AG09319 (cell line): ENCODE measurements at places on chromosomes 2 and 18.

DNA sequence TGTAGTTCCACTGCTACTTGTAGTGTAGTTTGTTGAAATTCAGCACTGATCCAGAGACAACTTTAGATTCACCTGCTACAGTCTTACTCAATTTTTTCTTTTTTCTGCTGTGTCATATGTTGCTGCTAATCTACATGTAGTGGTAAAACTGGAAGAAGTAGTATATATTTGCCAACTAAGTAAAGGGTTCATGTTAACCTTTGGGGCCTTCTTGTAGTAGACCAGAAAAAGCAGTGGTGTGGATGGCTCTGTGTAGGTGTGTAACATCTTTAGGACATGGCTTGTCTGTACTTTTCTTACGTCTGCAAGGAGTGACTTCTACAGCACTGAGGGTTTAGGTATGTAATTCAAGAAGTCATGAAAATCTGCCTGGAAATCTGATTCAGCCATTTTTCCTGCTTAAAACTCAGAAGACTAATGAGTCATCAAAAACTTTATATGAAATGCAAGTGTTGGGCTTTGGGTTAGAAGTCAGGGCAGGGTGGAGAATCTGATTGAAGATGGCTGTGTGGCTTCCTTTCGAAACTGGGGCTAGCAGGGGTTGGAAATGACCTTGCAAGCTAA, 8.4 kb downstream of the PTPRM start:
- DNase-seq, result no peak

DNA sequence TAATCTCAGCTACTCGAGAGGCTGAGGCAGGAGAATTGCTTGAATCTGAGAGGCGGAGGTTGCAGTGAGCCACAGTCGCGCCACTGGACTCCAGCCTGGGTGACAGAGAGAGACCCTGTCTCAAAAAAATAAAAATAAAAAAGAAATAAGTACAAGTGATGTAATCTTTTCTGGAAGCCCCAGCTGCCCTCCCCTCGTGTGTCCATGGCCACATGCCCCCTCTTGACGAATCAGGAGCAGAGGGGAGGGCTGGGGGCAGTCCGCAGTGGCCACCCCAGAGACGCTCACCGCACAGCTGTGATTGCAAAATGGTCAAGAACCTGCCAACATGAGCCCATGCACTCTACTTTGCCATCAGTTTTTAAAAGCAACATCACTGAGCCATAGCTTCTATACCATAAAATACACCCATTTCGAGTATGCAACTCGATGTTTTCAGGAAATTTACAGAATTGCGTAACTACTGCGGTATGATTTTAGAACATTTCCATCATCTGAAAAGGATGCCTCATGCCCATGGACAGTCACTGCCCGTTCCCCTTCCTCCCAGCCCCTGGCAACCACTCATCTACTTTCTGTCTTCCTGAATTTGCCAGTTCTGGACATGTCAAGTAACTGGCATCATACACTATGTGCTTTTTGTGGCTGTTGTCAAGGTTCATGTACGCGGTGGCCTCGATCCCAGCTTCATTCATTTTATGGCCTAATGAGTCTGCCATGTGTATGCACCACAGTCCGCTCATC, 88.1 kb downstream of the NDUFA10 start:
- DNase-seq, result no peak

GRCh38 chr2:235314371-235314930, 179.4 kb upstream of the AGAP1 start:
- DNase-seq, result no peak

DNA sequence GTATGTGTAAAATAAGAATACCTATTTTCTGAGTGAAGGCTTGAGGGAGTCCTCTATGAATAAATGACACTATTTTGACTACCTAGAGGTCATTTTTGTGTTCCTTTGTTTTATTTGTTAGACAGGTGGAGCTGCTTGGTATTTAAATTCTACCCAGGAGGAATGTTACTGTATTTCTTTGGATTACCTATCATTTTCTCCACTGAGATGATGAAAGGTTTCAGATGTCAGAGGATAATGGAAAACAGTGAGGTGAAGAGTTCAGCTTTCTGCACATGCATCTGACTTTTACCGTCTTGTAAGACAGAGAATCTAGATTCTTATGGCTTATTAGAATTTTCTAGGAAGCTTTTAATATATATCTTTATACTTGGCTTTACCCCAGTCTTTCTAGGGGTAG, 689.8 kb upstream of the NXPH2 start:
- DNase-seq, result no peak

GRCh38 chr2:100619951-100620350, 57.2 kb downstream of the PDCL3 start:
- no peak for DNase-seq

GRCh38 chr18:76075777-76076176, 419.3 kb downstream of the ZNF516 start:
- no peak for DNase-seq

DNA sequence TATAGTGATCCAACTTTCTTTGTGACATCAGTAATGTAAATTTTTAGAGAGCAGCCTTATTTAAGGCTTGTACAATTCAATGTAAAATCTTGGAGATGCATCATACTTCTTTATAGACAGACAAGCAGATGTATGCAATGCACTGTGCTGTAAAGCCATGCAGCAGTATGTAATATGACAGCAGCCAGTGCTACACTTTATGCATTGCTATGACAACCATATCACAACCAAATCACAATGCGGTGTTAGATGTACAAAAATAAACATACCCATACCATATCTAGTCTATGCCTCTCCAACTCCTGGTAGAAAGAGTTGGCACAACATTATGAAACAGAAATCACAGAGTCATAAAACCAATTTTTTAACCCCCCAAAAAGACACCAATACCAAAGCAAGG, 110.3 kb upstream of the WDSUB1 start:
- no peak for DNase-seq
